ENCODE measurements at places on chromosomes 7 and 10. TPM values are rescaled to one million over a fixed set of nuclear protein-coding genes. Genes with fewer than 3 reads are reported as not detected.

GRCh38 chr7:66921918-66922486 lies 977 bp downstream of the TMEM248 start:
- H3K4me3 ChIP-seq: peak overlapping the region; percentile 98
- no peaks in the 10 kb centered on the region for H3K36me3 ChIP-seq
- H3K27me3 ChIP-seq: no peaks in the 10 kb centered on the region
- H3K27ac ChIP-seq: peak overlapping the region; percentile 70

DNA sequence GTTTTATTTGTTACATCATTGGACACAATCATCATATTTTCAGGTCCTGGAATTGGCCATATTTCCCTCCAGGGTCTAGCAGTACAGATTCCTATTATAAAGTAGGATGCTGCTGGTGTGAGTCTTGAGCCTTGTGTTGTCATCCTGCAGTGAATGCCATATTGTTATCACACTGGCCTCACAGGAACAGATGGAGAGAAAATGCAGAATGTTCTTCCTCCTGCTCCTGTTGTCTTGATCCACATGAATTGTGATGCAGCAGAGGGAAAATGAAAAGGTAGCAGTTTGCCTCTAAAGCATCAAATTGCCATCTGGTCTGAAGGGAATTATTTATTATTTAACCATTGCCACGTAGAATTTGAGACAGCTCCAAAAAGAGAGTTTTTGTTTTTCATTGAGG lies 248.6 kb downstream of the GPAM start:
- H3K4me1 ChIP-seq: no peaks in the 10 kb centered on the region
- no peaks in the 10 kb centered on the region for H3K36me3 ChIP-seq
- no peak for DNase-seq
- H3K27ac ChIP-seq: no peak overlapping the region
- no peaks in the 10 kb centered on the region for H3K27me3 ChIP-seq

DNA sequence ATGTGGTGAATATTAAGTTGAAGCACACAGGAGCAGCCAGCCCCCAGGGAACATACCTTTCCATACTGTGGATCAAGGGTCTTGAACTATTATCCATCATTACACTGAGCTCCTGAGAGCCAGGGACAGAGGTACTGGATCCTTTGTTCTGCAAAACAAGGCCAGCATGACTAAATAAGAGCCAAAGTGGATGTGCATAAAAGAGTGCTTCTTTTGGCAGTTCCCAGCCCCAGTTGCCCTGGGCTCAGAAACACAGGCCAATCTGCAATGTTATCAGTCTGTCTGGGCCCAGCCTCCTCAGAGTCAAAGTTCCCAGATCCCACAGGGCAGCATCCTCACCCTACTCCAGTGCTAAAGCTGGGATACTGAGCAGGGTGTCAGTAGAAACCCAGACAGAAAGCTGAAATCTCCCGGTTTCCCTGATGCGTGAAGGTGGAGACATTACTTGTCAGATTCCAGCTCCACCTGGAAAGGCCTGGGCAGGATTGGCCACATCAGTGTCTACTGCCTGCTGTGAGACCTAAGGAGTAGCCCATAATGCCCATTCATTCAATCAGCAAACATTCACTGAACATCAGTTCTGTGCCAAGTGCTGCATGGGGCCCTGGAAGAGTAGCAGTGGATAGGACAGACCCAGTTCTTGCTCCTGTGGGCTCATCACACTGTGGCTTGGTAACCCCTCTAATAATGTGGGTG lies 342.7 kb downstream of the CXCL12 start:
- DNase-seq: no peak
- H3K4me3 ChIP-seq: no peak overlapping the region
- no peaks in the 10 kb centered on the region for H3K36me3 ChIP-seq

GRCh38 chr10:97321804-97322190 lies 2.7 kb downstream of the FRAT1 start:
- no peak for DNase-seq
- H3K27ac ChIP-seq: no peak overlapping the region
- H3K4me1 ChIP-seq: peaks cover 9% of the 10 kb centered on the region
- no peaks in the 10 kb centered on the region for H3K36me3 ChIP-seq
- H3K4me3 ChIP-seq: no peak overlapping the region
- no peaks in the 10 kb centered on the region for H3K27me3 ChIP-seq

DNA sequence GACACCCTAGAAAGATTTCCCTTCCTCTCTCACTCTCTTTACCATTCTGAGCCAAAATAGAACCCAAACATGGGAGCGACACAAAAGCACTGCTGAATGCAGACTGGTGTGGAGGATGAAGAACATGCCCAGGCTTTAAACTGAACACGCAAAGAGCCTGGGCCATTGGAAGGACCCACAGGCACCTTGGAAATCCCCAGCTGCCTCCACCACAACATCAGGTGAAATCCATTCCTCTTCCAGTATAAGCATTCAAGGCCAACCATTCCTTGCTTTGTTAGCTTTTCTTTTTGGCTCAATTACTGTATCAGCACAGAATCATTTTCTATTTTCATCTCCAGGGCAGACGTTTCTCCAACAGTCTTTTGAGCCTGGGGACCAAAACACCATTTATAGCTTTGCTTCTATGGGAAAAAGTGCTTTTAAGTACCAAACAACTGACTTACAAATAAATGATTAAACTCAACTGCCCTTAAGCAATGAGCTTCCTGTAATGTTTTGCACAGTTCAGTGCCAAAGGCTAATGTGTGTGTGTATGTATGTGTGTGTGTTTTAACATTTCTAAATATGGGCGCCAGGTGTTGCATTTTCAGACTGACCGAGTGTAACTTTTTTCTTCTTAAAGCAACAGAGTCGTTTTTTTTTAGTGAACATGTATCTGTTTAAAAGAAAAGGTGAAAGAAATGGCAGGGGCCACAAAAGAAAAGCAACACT lies 16.2 kb upstream of the BLNK start:
- DNase-seq: no peak
- H3K27ac ChIP-seq: no peak overlapping the region
- no peaks in the 10 kb centered on the region for H3K27me3 ChIP-seq
- no peak overlapping the region for H3K4me3 ChIP-seq
- no peaks in the 10 kb centered on the region for H3K4me1 ChIP-seq

- H3K4me3 ChIP-seq: peak overlapping the region; percentile 43
- H3K27me3 ChIP-seq: no peaks in the 10 kb centered on the region
- peak overlapping the region; percentile 68 for H3K27ac ChIP-seq
These were observed 41.7 kb downstream of the FAS start for GRCh38 chr10:89032141-89032891.

GRCh38 chr10:102845352-102845902 lies 8.2 kb upstream of the CYP17A1 start:
- H3K36me3 ChIP-seq: no peaks in the 10 kb centered on the region
- no peak for DNase-seq
- H3K27me3 ChIP-seq: 0 out of 2 replicates have a peak, but pooled peaks cover 13% of the 10 kb centered on the region
- H3K27ac ChIP-seq: no peak overlapping the region
- no peaks in the 10 kb centered on the region for H3K4me1 ChIP-seq

DNA sequence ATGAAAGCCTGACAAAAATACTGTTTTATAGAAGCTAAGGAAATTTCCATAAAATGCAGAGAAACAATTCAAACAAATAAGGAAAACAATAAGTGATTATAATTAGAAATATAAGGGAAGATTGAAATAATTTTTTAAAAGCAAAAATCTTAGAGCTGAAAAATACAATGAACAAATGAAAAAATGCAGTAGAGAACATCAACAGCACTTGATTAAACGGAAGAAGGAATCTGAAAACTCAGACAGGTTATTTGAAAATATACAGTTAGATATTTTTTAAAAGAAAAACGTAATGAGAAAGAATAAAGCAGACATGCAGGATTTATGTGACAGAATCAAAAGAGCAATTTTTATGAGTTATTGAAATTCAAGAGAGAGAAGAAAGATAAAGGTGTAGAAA lies 279.1 kb upstream of the MAGI2 start:
- H3K27ac ChIP-seq: no peak overlapping the region
- no peaks in the 10 kb centered on the region for H3K27me3 ChIP-seq
- H3K36me3 ChIP-seq: no peaks in the 10 kb centered on the region
- H3K4me1 ChIP-seq: no peaks in the 10 kb centered on the region
- no peak for DNase-seq

GRCh38 chr7:158613481-158613880 lies 25.9 kb upstream of the PTPRN2 start:
- no peaks in the 10 kb centered on the region for H3K27me3 ChIP-seq
- no peaks in the 10 kb centered on the region for H3K36me3 ChIP-seq
- H3K27ac ChIP-seq: no peak overlapping the region
- peak; percentile 10 for DNase-seq
- no peaks in the 10 kb centered on the region for H3K4me1 ChIP-seq
- no peak overlapping the region for H3K4me3 ChIP-seq

- H3K36me3 ChIP-seq: no peaks in the 10 kb centered on the region
- no peak overlapping the region for H3K27ac ChIP-seq
- DNase-seq: peak; percentile 80
These were observed 435 bp upstream of the PWWP2B start for GRCh38 chr10:132396494-132397035.

DNA sequence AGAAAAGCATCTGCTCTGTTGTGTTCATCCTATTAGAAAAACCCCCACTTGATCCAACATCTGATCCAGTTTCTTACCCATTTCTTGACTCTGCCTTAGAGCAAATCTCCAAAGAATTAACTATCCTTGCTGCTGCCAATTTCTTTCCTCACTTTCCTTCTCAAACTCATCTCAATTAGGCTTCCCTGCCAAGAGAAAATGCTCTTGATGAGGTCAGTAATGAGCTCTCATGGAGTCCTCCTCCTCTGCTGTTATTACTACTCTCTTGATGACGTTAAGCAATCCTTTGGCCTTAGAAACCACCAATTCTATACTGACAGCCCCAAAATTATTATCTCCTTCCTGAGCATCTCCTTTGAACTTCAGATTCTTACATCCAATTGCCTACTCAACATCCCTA lies 162.0 kb upstream of the FAM13C start:
- H3K36me3 ChIP-seq: no peaks in the 10 kb centered on the region
- no peak for DNase-seq
- no peaks in the 10 kb centered on the region for H3K4me1 ChIP-seq
- no peak overlapping the region for H3K27ac ChIP-seq

GRCh38 chr7:1555813-1556543 lies at the start of gene TMEM184A:
TSS of gene TMEM184A (minus strand) at chr7:1556205. CDS start at chr7:1555484, 721 bp downstream.
- peaks cover 11% of the 10 kb centered on the region for H3K4me1 ChIP-seq
- no peak within 1 kb of the TSS for H3K4me3 ChIP-seq
- no peak within 1 kb of the TSS for H3K27ac ChIP-seq
- no peaks in the 10 kb centered on the region for H3K36me3 ChIP-seq

GRCh38 chr10:31507427-31507826 lies 188.4 kb downstream of the ZEB1 start:
- H3K27ac ChIP-seq: no peak overlapping the region
- H3K27me3 ChIP-seq: no peaks in the 10 kb centered on the region
- peaks cover 69% of the 10 kb centered on the region for H3K36me3 ChIP-seq

GRCh38 chr10:32409741-32410140 lies 36.2 kb upstream of the CCDC7 start:
- no peaks in the 10 kb centered on the region for H3K27me3 ChIP-seq
- DNase-seq: peak; percentile 16
- H3K36me3 ChIP-seq: no peaks in the 10 kb centered on the region
- no peak overlapping the region for H3K4me3 ChIP-seq

DNA sequence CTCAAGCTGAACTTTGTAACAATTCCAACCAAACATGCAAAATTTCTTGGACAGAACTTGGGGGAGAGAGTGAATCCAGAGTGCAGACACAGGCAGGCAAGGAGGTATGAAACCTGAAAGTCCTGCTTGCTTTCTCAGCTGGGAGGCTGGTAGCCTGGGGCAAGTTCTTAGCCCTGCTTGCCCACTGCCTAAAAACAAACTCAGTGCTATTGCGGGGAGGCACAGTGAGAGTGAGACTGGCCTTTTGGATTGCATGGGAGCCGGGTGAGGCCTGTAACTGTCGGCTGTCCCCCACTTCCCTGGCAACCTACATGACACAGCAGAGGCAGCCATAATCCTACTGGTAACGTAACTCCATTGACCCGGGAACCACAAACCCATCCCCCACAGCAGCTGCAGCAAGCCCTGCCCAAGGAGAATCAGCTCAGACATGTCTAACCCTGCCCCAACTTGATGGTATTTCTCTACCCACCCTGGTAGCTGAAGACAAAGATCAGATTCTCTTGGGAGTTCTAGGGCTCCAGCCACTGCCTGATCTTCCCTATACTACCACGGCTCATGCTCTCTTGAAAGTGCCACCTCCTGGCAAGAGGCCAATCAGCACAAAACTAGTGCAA lies 663.6 kb downstream of the GRM8 start:
- no peaks in the 10 kb centered on the region for H3K4me1 ChIP-seq
- H3K27me3 ChIP-seq: no peaks in the 10 kb centered on the region
- H3K4me3 ChIP-seq: no peak overlapping the region

DNA sequence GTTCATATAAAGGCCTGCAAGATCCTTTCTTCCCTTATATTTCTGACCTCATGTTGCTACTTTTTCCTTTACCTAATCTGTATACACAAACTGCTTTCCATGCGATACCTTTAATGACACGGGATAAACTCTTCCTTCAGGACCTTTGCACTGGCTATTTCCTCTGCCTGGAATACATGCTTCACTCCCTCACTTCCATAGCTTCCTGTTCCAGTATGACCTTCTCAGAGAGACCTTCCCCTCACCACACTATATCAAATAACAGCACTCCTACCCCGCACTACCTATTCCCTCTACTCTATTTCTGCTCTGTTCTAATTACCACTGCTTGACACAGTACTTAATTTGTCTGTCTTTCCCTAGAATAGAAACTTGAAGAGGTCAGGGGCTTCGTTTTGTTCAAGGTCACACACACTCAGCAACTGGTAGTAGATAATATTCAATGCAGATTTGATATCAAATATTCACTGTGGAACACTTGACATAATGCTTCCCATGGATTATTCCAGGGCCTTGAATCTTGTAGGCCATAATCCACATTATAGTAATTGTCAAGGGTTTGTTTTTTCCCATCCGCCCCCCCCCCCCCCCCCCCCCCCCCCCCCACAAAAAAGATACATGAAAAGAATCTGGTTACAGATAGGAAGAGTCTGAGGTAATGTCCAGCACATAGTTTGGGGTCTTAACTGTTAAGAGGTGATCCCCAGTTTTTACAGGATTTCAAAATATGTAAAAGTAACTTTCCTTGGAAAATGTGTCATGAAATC lies 11.1 kb downstream of the SYPL1 start:
- peaks cover 15% of the 10 kb centered on the region for H3K36me3 ChIP-seq
- no peak overlapping the region for H3K4me3 ChIP-seq
- 0 out of 2 replicates have a peak, but pooled peaks cover 7% of the 10 kb centered on the region for H3K4me1 ChIP-seq
- no peak for DNase-seq

FANK1 gene
- total RNA-seq: 13.3 TPM

GPNMB gene
- 38.2 TPM for total RNA-seq

CRTAC1 gene
- total RNA-seq: 0.13 TPM

VPS37D gene
- 3.5 TPM for total RNA-seq

EBLN1 gene
- not detected for total RNA-seq

TMEM130 gene
- not detected for total RNA-seq

TAS2R5 gene
- not detected for total RNA-seq

MCM10 gene
- 3.4 TPM for total RNA-seq

CYP17A1 gene
- total RNA-seq: not detected

CYP2C19 gene
- not detected for total RNA-seq

MXI1 gene
- 32.2 TPM for total RNA-seq

Data from GM23248 (cell line).